ENCODE measurements at places on chromosomes 11 and 22.

DNA sequence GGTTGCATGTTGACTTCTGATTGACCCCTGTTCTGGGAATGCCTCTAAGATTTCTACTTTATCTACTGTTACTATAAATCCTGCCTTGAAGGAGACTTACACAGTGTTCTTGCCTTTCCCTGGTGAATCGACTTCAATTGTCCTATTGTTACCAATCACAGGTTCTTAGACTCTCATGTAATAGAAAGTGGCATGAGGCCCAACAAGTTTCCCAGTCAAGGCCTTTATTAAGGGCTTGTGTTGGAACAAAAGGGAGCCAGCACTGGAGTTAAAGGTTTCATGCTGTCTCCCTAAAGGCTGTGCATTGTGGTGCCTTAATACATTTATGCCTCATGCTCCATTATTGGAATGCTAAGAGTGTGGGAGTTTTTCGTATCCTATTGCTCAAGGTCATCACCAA is 23.3 kb downstream of the MS4A2 start:
- DNase-seq, result no peak

DNA sequence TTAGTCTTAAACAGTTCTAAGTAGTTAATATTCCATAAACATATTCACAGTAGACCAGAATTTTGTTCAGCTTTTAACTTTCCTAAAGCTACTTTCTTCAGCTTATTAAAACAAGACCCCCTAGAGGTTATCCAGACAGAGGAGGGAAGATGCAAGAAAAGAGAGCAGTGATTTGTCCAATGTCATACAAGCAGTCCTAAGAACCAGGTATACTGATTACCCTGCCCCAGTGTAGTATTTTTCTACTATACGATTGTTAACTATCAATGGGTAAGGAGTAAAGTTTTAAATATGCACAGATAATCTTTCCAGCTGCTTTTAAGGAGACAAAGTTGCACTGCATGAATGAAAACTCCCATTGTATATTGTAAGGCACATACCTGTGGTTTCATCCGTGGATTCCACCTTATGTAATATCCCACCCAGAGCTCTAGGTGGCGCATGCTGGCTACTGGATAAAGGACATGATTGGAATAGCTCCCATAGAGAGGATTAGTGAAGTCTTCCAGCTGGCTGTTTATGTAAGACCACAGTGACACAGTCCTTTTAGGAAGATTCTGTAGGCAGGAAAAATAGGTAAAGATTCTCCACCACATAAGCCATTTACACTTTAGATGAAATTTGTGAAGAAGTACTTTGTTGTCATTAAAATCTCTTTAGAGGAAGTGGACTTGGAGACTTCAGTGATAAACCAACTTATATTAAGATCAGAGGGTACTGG is 45.6 kb downstream of the CEP57 start:
- DNase-seq, result peak; percentile 82

DNA sequence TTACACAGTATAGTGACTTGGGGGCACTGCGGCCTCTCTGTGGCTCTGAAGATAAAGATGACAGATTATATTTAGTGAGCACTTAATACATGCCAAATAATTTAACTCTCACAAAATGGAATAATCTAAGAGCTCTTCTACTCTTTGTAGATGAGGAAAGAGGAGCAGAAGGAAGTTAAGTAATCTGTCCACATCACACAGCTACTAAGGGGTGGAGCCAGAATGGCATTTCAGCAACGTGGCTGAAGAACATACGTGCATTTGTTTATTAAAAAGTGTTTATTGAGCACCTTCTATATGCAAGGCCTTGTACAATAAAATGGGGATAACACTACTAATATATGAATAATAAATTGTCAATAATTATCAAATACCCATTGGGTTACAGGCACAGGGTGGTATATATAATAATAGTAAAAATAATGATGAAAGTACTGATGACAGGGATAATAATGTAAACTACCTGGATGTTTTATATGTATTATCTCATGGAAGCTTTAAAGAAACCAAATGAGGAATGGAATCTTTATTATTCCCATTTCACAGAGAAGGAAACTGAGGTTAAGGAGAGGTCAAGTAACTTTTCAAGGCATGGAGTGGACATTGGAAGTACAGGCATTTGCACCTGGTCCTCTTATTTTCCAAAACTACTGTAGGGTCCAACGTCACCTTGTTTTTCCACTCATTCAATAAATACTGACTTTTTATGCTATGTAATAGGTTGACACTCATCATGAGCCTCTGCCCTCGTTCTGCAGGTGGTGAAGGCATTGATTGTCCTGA is 38.0 kb upstream of the IL17RA start:
- DNase-seq, result no peak

DNA sequence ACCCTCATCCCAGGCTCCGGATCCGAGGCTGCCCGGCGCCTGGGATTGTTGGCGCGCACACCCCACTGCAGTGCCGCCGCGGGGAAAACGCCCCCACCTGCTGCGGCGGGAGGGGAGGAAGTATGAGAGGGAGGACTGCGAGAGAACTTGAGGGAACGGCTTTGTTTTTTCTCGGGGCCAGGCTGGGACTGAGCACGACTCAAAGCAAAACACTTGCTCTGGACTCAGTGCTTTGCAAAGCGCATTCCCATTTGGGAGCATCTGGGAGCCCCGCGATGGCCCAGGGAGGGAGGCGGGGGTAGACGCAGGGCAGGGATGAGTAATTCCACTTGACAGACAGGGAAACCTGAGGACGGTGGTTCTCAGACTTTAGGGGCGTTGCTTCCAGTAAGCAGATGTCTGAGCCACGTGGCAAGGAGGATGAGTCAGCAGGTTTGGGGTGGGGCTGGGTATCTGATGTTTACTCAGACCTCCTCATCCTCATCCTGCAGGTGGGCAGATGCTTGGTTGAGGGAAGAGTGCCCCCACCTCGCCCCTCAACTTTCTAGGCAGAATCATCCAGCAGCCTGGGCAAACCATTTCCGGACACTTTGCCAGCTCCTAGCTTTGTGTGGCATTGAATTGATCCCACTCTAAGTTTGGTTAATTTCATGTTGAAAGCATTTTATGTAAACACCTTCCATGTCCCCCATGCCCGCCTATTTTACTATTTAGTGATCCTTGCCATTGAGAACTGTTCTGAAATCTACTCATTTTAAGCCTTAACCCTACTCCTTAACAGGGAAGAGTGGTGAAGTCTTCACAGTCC is 1.5 kb downstream of the MIAT start:
- peak; percentile 80 for DNase-seq

DNA sequence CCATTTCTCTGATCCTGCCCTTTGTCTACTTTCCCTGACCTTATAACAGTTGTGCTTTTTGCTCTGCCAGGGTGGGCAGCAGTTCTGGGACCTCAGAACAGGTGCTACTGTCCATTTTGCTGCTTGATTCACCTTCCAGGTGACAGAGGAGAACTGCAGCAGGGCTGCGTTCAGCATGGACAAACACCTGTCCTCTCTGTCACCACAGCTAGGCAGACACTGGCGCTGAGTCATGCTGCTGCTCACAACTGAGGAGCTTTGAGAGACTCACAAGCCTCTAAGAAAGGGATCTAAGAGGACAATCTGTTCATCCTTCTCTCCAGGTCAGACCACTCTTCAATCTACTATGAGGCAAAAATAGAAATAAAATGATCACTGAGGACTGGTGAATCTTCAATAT is 1144.5 kb upstream of the CCDC90B start:
- DNase-seq, result no peak

DNA sequence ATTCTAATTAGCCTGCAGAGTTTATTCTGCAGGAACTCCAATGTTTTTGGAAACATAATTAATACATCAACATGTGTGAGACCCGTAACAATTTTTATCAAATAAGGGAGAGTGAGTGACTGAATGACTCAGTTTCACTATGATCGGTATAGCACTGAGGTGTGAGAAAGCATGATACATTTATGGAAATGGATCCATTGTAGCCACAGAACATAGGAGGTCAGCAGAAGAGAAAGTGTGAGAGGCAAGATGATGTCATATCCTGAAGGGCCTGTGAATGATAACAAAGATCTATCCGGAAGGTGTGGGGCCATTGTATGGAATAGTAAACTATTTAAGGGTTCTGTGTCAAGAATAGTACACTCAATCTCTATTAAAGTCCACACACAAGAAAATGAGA is 1406.1 kb upstream of the TENM4 start:
- DNase-seq, result no peak

DNA sequence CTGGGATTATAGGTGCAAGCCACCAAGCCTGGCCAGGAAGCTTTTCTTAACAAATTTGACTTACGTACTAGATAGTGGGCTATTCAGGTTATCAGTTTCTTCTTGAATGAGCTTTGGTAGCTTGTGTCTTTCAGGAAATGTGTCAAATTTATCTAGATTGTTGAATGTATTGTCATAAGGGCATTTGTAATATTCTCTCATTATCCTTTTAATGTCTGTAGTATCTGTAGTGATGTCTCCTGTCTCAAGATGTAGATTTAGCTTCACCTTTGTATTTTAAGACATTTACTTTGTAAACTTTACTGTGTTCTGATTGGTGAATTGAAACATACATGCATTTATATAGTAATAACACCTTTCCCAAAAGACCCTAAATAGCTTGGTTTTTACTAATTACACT is 20.7 kb downstream of the ARHGAP8 start:
- no peak for DNase-seq

DNA sequence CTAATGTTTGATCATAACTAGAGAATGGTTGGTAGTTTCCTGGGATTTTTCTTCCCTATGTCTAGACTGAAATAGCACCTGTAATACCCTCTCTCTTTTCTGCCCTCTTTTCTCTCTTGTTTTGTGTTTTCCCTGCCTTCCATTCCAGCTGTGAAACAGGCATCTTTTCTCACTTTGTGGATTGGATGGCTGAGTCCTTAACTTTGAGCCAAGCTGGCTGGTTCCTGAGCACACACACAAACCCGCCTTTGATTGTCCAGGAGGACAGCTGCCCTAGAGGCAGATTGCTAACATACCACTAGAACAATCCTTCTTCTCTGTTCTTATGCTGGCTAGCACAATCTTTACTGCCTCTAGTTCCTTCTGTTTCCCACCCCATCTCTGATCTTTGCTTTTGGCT is 17.7 kb downstream of the CTNND1 start:
- no peak for DNase-seq

DNA sequence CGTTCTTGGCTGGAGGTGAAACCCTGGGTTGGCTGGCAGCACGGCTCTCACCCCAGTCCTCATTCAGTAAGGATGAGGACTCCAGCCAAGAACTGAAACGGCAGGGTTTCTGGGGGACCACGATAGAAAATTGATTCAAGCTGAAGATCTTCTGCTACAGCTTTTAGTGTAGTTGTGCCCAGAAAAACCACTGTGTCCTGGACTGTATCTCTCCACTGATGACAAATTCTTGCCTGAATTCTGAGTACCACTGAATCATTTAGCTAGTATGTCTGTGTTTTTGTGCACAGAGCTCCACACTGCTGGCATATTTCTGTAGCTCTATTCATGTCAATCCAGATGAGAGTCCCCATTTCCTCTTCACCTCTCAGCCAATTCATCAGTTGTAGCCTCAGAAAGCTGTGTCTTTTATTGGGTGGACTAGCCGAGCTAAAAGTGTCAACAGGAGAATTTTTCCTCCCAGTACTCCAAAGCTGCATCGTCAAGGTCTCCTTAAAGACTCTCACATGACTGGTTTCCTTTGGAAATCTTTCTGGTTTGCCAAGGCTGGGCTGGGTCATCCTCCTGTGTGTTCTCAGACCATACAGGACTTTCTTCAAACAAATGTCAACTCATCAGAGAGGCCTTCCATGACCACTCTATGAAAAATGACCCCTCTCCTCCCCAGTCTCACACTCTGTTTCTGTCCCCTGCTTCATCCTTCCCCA is 144.6 kb downstream of the LDLRAD3 start:
- DNase-seq, result no peak

- DNase-seq, result no peak
These were observed 3.7 kb upstream of the MIEF1 start for GRCh38 chr22:39498368-39498767.

GRCh38 chr11:2186669-2187279 is 15.2 kb upstream of the TH start:
- DNase-seq, result peak; percentile 83

- DNase-seq, result no peak
These were observed 101.6 kb downstream of the CHST1 start for GRCh38 chr11:45563810-45564209.

DNA sequence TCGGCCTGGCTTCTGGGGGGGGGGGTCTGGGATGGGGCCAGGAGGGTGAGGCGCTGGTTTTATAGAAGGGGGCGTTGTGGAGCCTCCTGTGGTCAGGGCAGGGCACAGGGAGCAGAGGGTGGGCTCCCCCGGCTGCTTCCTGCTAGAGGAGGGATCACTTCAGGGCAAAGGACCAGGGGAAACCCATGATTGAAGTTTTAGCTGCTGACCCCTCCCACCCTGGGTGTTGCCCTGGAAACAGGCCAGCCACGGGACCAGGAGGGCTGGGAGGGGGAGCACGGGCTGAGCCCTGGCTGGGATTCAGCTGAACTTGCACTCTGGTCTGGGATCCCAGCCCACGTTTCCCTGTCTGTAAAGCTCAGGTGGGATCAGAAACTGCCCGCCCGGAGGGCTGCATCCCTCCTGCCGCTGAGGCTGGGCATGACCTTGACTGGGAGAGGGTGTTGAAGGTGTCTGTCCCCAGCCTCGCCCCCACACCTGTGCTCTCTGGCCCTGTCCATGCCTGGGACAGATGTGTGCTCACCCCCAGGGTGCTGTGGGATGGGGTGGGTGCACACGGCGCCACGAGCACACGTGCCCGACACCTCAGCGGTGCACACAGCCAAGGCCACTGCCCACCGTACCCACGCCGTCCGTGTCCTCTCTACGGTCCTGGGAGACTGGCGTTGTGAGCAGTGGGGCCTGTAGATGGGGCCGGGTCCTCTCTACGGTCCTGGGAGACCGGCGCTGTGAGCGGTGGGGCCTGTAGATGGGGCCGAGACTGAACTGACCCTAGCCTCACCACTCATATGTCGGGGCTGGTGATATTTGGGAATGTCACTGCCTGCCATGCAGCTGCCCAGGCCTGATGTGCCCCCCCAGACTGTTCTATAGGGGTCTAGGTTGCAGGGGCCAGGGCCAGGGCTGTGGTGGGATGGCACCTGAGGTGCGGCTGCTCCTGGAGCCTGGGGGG is 2.3 kb downstream of the TSPAN4 start:
- DNase-seq, result peak; percentile 75

- DNase-seq, result no peak
These were observed 90.4 kb upstream of the SHISAL1 start for GRCh38 chr22:44403166-44403565.

- no peak for DNase-seq
These were observed 36.6 kb upstream of the GRAMD1B start for GRCh38 chr11:123393312-123393927.

- DNase-seq, result no peak
These were observed 460.5 kb downstream of the LRRC4C start for GRCh38 chr11:40998920-40999319.

DNA sequence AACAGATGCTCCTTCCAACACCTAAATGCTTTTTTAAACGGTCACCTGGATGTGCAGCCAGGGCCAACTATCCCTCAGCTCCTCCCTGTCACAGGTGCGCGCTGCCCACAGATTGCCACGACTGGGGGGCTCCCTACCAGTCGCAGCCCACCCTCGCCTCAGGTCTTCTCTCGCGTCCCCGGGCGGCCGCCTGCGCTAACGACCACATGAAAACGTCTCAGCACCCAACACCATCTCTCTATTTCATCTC is 469 bp downstream of the ZBED5 start:
- DNase-seq, result no peak

Measured in iPS-NIHi11 (cell line).